Adrenal gland (tissue), 19 donors: ENCODE measurements at places on chromosomes 4 and X. TPM values are rescaled to one million over a fixed set of nuclear protein-coding genes. Genes with fewer than 3 reads are reported as not detected.
A peak's percentile ranks its signal among the peaks of the same experiment; 100 is the strongest.

- no peak for DNase-seq
Observed at GRCh38 chr4:914531-914930, 17.6 kb downstream of the GAK start.

DNA sequence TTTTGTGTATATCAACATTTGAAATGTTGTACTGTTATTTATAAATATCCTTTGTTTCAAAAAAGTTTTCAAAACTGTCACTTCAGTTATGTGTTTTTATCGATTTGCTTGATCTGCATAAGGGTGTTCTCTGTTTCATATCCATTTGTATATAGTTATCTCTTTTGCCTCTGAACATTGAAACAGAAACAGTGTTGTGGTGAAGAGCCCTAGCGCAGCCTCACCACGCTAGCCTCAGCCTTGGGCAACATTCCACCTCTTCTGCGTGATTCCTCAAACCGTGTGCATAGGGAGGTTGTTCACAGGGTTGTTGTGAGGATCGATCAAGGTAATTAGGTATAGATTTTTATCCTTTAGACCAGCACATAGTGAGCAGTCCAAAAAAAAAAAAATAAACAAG lies 287.0 kb upstream of the GALNT7 start:
- no peak for DNase-seq

GRCh38 chrX:55340896-55341433 lies 76.2 kb upstream of the PAGE3 start:
- no peak for DNase-seq

DNA sequence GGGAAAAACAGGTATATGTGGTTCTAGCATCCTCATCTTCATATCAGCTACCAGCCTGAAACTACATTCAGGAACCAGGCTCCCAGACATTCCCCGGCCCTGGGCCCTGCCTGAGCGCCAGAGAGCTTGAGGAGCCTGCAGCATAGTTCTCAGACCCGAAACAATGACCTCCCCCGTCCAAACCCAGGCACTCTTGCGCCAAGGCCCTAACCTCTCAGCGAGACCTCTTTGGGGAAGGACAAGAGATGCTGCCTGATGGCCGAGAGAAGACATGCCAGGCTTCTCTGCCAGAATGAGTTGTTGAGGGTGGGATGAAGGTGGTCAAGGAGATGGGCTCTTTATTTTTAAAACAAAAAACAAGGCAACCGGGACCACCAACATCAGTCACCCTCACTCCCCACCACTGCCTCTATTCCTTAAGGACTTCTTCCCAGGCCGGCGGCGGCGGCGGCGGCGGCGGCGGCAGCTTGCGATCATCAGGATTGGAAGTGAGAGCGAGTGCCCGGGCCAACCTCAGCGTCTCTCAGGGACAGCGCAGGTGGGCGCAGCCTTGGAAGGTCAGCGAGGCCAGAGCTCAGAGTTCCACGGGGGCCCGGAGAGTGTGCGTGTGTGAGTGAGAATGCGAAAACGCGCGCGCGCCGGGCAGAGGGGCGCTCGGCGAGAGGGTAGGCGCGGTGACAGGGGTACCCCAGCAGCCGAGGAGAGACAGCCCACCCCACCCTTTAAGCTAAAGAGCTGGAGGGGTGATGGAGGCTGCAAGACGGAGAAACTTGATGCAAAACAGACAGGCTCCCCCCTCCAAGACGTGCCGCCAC lies 601 bp downstream of the INPP4B start:
- DNase-seq, result peak; percentile 17

DNA sequence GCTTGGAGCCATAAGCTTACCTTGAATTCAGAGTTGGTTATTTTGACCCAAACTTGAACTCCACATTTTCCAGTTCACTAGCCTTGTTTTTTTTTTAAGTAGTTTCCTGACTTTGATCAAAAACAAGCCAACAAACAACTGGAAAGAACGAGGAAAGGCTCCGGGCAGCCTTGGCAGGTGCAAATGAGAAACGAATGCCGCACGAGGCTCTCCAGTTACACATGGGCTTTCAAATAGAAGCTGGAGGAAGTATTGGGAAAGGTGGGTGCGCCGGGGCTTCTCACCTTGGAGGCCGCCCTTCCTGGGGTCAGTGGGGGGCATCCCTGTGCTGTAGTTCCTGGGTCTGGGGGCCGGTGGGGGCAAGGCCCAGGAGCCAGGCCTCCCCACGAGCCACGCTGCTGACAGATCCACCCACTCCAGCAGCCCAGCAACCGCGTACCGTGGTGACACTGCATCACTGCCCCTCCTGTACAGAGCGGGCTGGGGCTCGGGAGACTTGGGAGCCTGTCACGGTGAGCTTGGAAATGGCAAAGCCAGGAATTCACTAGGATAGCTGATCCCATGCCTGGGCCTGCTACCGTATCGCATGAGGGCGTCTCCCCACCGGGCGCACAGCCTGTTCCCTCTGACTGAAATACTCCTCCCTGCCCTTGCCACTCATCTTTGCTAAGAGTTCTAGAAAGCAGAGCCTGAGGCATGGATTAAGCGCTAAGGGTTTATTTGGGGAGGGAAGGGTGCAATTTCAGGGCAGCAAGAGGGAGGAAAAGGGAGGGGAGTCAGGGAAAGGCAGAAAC lies 50.9 kb upstream of the ADRA2C start:
- no peak for DNase-seq

GRCh38 chr4:18689308-18690115 lies 668.0 kb upstream of the LCORL start:
- DNase-seq, result peak; percentile 35

GRCh38 chr4:183624548-183624947 lies 34.4 kb downstream of the RWDD4 start:
- DNase-seq, result no peak

DNA sequence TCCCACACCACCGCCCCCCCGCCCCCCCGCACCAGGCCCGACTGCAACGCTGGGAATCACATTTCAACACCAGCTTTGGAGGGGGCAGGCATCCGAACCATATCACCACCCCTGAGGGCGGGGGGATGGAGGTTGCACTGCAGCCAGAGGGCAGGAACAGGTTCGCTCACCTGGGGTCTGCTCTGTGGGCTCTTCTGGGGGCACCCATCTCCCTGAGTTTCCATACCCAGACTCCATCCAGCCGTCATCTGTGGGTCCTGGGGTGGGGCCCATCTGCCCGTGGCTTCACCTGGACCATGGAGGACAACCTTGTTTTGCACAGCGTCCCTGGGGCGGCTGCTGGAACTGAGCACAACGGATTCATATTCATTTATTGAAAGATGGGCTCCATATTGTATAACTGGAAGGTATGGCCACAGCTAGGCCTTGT lies 6.9 kb downstream of the PSAPL1 start:
- no peak for DNase-seq

GRCh38 chr4:118762730-118763477 lies 73.0 kb downstream of the SEC24D start:
- DNase-seq, result no peak

The PPP4R3C gene
- not detected for total RNA-seq

The NEUROG2 gene
- total RNA-seq, result not detected

The GLRA3 gene
- total RNA-seq, result not detected
